Motor neuron (in vitro differentiated cells): ENCODE measurements at places on chromosomes 12 and 14. TPM values are rescaled to one million over a fixed set of nuclear protein-coding genes. Genes with fewer than 3 reads are reported as not detected.

The AVPR1A gene
- 2.5 and 3.6 TPM in 2 replicates for total RNA-seq

GRCh38 chr12:31506515-31507306, 84.2 kb downstream of the DENND5B start:
- ATAC-seq, result no peak

GRCh38 chr14:81091660-81092059, 129.1 kb downstream of the GTF2A1 start:
- ATAC-seq, result no peak

GRCh38 chr14:58774531-58774930, 136.8 kb downstream of the DACT1 start:
- ATAC-seq, result no peak
